ENCODE measurements at places on chromosomes 5 and 9. TPM values are rescaled to one million over a fixed set of nuclear protein-coding genes. Genes with fewer than 3 reads are reported as not detected.

The LHX2 gene
- not detected for polyA plus RNA-seq

- no peaks in the 10 kb centered on the region for H3K27me3 ChIP-seq
- no peak for DNase-seq
- no peaks in the 10 kb centered on the region for H3K4me1 ChIP-seq
Measured at GRCh38 chr5:140165101-140165922, 9.7 kb upstream of the CYSTM1 start.

The CDH9 gene
- polyA plus RNA-seq = not detected

DNA sequence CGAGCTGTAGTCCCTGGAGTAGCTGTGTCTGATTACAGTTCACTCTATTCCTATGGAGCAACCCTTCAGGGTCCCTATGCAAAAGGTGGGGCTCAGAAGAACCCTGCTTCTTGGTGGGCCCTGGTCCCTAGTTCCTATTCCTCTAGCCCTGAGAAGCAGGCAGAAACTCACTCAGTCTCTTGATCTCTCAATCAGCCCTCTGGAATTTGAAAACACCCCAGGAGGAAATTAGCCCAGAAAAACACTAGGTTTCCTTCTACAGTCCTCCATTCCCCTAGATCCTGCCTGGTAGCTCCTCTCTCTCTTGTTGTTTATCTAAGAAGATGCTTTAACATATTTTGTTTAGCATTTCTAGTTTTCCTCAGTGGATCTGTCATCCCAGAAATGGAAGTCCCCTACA, 7.6 kb downstream of the RGS3 start:
- no peaks in the 10 kb centered on the region for H3K27me3 ChIP-seq
- H3K27ac ChIP-seq = no peak overlapping the region
- H3K4me1 ChIP-seq = peaks cover 8% of the 10 kb centered on the region
- H3K4me3 ChIP-seq = no peak overlapping the region
- H3K36me3 ChIP-seq = no peaks in the 10 kb centered on the region

The ADGRV1 gene
- polyA plus RNA-seq = 0.05 TPM

- H3K36me3 ChIP-seq = no peaks in the 10 kb centered on the region
- no peaks in the 10 kb centered on the region for H3K4me1 ChIP-seq
- H3K4me3 ChIP-seq = no peak overlapping the region
Measured at GRCh38 chr9:20215552-20215951, 406.7 kb downstream of the MLLT3 start.

The PRR16 gene
- 2.5 TPM for polyA plus RNA-seq

- H3K27me3 ChIP-seq = peaks cover 41% of the 10 kb centered on the region
- H3K4me3 ChIP-seq = no peak overlapping the region
Measured at GRCh38 chr9:133306242-133307204, 29.5 kb downstream of the SURF6 start.

- no peak for DNase-seq
- no peaks in the 10 kb centered on the region for H3K4me1 ChIP-seq
- no peak overlapping the region for H3K4me3 ChIP-seq
Measured at GRCh38 chr5:159978358-159978757, 30.6 kb upstream of the TTC1 start.

DNA sequence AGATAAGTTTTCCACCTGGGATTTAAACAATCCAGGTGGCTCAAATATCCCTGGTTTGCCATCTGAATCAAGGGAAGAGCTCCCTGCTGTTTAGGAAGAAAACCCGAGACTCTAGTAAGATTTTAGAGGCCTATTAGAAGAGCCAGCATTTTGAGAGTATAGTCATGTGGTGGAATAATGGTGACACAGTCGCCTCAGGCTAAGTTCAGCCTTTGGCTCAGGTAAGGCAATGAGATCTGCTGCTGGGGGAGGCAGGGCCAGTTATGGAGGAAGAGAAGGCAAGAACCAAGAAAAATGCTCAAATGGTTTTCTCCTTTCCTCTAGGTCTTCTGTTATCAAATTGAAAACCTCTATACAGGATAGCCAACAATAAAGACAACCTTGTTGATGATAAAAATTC, 16.2 kb downstream of the RAD1 start:
- H3K4me1 ChIP-seq = no peaks in the 10 kb centered on the region
- DNase-seq = no peak
- H3K27me3 ChIP-seq = no peaks in the 10 kb centered on the region
- no peak overlapping the region for H3K4me3 ChIP-seq

GRCh38 chr5:157026789-157027424, 32.0 kb downstream of the HAVCR1 start:
- no peak overlapping the region for H3K4me3 ChIP-seq
- DNase-seq = no peak
- no peaks in the 10 kb centered on the region for H3K4me1 ChIP-seq
- H3K27ac ChIP-seq = no peak overlapping the region
- peaks cover 2% of the 10 kb centered on the region for H3K27me3 ChIP-seq

The CCL28 gene
- 0.07 TPM for polyA plus RNA-seq

- no peak overlapping the region for H3K4me3 ChIP-seq
- peaks cover 6% of the 10 kb centered on the region for H3K4me1 ChIP-seq
- no peak for DNase-seq
- H3K27ac ChIP-seq = no peak overlapping the region
Measured at GRCh38 chr5:88256872-88257271, 11.8 kb downstream of the TMEM161B start.

DNA sequence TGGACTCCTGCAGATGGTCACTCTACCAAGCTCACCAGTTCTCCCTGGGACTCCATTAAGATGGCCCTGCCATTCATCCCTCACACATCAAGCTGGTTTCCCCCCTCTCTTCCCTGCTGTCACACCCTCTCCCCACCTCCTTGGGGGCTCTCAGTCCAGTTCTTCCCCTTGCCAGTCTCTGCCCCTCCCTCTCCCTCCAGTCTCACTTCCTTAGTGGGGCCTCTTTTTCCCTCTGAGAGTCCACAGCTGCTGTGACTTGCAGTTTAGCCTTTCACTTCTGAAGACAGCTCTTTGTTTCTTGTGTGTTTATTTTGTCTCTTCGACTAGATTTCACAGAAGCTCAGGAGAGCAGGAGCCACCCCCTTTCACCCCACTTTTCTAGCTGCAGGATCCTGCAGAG, 10.5 kb downstream of the DOCK2 start:
- H3K4me3 ChIP-seq = no peak overlapping the region
- no peaks in the 10 kb centered on the region for H3K27me3 ChIP-seq
- no peaks in the 10 kb centered on the region for H3K36me3 ChIP-seq

- H3K4me1 ChIP-seq = peaks cover 5% of the 10 kb centered on the region
- H3K27me3 ChIP-seq = no peaks in the 10 kb centered on the region
- no peak for DNase-seq
- no peak overlapping the region for H3K4me3 ChIP-seq
- H3K36me3 ChIP-seq = no peaks in the 10 kb centered on the region
- H3K27ac ChIP-seq = no peak overlapping the region
Measured at GRCh38 chr5:110549301-110549700, 177.2 kb downstream of the TMEM232 start.

- H3K4me3 ChIP-seq = no peak overlapping the region
- no peaks in the 10 kb centered on the region for H3K27me3 ChIP-seq
- H3K36me3 ChIP-seq = no peaks in the 10 kb centered on the region
Measured at GRCh38 chr5:65288657-65289056, 193.1 kb downstream of the ADAMTS6 start.

DNA sequence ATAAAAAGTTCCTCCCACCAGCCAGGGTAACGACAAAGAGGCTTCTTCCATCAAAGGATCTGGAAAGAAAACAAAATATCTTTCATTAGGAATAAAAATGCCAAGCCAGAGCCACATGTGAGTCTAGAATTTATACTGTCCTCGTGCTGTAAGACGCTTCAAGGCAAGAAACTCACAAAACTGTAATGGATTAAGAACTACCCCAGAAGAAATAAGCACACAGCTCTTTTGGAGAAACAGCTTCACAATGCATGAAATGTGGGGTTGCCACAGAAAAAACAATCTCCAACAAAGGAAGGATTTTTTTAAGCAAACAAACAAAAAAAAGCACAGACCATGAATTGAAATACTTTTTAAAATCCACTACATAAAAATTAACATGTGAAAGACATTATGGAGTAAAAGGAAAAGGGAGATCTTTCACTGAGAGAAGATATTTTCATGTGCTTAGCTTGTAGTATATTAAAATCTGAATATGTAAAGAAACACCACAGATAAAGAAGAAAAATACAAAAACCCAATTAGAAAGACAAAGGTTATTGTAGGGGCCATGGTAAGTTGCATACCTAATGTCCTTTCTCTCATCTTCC, 140.5 kb upstream of the NFIL3 start:
- no peaks in the 10 kb centered on the region for H3K4me1 ChIP-seq
- peaks cover 5% of the 10 kb centered on the region for H3K27me3 ChIP-seq
- DNase-seq = no peak

GRCh38 chr5:34599471-34600117, 56.5 kb upstream of the RAI14 start:
- no peaks in the 10 kb centered on the region for H3K4me1 ChIP-seq
- no peaks in the 10 kb centered on the region for H3K27me3 ChIP-seq
- no peak for DNase-seq
- no peak overlapping the region for H3K27ac ChIP-seq
- H3K4me3 ChIP-seq = no peak overlapping the region

The SLC6A3 gene
- not detected for polyA plus RNA-seq

GRCh38 chr9:11457825-11458790, 845.3 kb upstream of the PTPRD start:
- no peaks in the 10 kb centered on the region for H3K27me3 ChIP-seq
- no peaks in the 10 kb centered on the region for H3K4me1 ChIP-seq
- H3K4me3 ChIP-seq = no peak overlapping the region
- H3K36me3 ChIP-seq = no peaks in the 10 kb centered on the region
- H3K27ac ChIP-seq = no peak overlapping the region

GRCh38 chr5:127838661-127839060, 135.5 kb downstream of the CCDC192 start:
- no peaks in the 10 kb centered on the region for H3K4me1 ChIP-seq
- H3K36me3 ChIP-seq = no peaks in the 10 kb centered on the region
- DNase-seq = no peak
- no peak overlapping the region for H3K27ac ChIP-seq
- no peaks in the 10 kb centered on the region for H3K27me3 ChIP-seq

The SLC25A2 gene
- 0.04 TPM for polyA plus RNA-seq

DNA sequence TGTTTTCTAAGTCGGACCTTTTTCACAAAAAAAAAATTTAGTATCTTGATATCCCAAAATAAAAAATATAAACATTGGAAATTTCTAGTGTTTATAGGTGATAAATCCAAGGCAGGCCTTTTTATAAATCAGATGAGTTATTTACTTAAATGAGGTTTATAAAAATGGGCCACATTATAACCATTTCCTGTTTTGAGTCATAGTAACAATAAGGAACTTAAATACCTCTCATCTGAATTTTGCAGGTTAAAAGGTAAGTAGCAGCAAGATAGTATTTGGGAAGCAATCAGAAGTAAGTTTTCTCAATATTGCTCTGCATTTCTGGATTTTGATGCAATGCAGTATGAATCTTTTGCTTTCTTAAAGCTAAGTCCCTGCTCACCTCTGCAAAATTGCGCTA, 3.9 kb downstream of the SPTAN1 start:
- no peaks in the 10 kb centered on the region for H3K36me3 ChIP-seq
- DNase-seq = no peak
- no peak overlapping the region for H3K27ac ChIP-seq
- no peaks in the 10 kb centered on the region for H3K27me3 ChIP-seq

DNA sequence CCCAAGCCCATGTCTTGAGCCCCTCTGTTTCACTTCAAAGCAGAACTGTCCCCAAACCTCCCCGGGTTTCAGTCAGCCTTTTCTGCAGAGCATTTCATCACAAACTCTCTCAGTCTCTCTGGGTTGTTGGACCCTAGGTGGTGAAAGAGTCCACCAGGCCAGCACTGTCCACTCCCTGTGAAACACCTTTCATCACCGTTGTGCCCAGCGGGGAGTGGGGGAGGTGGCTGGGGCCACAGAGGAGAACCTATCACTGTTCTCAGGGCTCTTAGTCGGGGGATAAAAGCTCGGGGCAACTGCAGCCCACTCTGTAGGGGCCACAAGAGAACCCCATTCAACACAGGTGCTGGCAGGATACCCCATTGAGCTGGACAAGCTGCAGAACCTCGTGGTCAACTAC, 5.4 kb upstream of the RABL6 start:
- H3K4me1 ChIP-seq = peaks cover 22% of the 10 kb centered on the region
- H3K36me3 ChIP-seq = no peaks in the 10 kb centered on the region
- no peak overlapping the region for H3K4me3 ChIP-seq
- H3K27me3 ChIP-seq = peaks cover 46% of the 10 kb centered on the region

DNA sequence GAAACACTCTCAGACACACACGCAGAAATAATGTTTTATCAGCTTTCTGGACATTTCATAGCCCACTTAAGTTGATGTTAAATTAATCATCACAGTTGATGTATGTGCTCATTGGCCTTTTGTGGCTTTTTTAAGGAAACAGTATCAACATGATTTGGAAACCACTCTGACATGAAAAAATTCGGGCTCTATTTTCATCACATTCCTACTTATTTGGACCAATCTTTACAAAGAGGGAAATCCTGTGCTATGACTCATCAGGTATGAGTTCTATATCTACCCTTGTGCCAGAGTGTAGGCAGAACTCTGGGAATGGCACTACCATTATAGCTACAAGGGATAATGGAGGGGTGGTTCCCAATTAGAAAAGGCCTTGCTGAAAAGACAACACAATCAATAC, 388.4 kb upstream of the PTGER4 start:
- no peak overlapping the region for H3K4me3 ChIP-seq
- no peaks in the 10 kb centered on the region for H3K36me3 ChIP-seq
- no peaks in the 10 kb centered on the region for H3K27me3 ChIP-seq
- H3K27ac ChIP-seq = no peak overlapping the region
- H3K4me1 ChIP-seq = no peaks in the 10 kb centered on the region
- no peak for DNase-seq

DNA sequence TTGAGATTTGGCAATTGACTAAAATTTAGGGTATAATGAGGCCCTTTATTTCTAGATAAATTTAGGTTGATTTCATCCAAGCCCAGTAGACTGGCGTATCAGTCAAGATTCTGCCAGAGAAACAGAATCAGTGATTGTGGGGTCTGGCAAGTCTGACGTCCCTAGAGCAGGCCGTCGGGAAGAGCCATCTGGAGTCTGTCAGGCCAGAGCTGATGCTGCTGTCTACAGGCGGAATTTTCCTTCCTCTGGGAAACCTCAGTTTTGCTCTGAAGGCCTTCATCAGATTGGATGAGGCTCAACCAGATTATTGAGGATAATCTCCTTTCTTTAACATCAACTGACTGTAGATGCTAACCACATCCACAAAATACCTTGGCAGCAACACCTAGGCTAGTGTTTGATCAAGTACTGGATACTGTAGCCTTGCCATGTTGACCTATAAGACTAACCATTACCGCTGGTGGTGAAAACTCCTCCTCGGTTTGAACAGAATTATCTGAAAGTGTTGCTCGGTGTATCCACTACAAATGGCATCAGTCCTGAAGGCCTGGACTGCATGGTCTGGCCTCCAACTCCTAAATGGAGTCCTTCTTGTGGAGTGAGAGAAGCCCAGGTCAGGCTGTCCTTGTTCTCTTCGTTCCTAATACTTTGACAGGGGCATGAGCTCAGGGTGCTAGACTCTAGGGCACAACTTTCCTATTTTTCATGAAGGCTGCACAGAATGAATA, 83.2 kb upstream of the ANKH start:
- no peaks in the 10 kb centered on the region for H3K4me1 ChIP-seq
- DNase-seq = no peak
- H3K36me3 ChIP-seq = no peaks in the 10 kb centered on the region
- H3K27ac ChIP-seq = no peak overlapping the region

The ACER2 gene
- 0.52 TPM for polyA plus RNA-seq

All from psoas muscle (tissue), 8 donors.